Hematopoietic multipotent progenitor cell treated with erythropoietin and hydrocortisone succinate and interleukin-3 and kit ligand, for 4 days (in vitro differentiated cells): ENCODE measurements at places on chromosomes 5 and 9.

GRCh38 chr9:73153793-73154227 is 2.1 kb downstream of the ANXA1 start:
- DNase-seq, result peak; percentile 41

- DNase-seq, result no peak
Observed at GRCh38 chr9:84780385-84780784, 110.9 kb downstream of the NTRK2 start.

DNA sequence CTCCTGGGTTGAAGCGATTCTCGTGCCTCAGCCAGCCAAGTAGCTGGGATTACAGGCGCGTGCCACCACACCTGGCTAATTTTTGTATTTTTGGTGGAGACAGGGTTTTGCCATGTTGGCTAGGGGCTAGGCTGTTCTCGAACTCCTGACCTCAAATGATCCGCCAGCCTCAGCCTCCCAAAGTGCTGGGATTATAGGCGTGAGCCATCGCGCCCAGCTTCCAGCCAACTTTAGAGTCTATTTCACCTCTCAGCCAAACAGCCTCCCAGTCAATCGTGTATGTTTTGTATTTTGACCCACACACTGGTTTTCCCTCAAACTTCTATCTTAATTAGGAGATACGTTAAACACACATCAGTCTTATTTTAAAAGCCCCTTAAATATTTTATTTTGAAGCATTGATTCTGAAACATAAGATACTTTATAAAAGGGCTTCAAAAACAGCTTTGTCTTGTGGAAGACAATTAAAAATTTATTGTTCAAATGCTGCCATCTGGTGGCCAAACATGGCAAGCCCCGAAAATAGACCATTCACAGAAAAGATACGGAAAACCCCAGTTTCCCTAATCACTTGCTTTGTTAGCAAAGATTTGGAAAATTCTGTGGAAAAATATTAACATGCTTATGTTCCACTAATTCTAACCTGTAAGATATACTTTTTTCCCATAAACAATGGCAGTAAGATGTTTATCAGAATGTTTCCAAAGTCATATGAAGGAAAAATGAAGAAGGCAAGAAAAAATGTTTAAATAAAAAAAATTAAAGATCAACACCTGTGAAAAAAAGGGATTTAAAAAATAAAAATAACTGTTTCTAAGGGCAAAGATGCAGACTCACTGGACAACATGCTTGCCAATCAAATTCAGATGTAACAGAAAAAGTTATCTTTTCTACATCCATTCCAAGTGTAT is 33.1 kb downstream of the APTX start:
- peak; percentile 72 for DNase-seq

DNA sequence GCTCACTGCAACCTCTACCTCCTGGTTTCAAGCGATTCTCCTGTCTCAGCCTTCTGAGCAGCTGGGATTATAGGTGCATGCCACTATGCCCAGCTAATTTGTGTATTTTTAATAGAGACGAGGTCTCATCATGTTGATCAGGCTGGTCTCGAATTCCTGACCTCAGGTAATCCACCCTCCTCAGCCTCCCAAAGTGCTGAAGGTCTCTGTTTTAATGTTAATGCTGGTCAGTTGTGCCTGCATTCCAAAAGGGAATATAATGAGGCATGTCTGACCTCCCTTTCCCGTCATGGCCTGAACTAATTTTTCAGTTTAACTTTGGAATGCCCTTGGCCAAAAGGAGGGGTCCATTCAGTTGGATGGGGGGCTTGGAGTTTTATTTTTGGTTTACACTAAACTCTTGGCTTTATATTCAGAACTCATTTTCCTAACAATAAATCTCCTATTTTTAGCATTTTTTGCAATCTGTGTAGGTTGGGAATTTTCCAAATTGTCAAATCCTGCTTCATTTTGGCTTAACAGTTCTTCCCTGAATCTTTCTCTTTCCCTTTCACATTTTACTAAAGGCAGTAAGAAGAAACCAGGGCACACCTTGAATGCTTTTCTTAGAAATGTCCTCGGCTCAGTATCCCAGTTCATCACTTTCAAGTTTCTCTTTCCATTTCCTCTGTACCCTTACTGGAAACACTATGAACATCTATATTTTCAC is 1175.5 kb downstream of the MAT2B start:
- DNase-seq, result no peak

DNA sequence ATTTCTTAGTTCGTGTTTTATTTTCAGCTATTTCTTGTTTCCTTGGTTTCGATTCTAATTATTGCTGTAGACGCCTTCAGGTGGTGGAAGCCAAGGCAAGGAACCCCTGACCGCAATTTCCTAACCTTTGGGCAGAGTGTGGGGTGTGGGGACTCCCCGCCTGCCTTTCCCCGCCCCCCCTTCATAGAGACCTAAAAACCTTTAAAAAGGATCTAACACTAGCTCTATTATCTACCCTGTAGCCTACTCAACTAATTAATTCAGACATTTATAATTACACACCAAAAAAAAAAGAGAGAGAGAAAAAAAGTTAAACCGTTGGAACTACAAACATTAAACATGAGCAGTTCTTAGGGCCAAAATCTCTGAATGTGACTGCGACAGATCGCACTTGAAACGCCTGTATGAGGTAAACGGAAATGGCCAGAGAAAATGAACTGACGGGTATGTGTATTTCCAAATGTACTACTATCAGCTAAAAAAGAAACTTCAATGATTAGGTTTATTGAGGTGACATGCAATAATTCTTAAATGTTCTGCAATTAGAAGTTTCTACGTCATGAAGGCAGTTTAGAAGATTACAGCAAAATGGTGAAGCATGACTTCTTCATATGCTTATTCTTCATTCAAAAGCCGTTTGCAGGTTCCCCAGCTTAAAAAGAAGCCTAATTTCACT is 19.0 kb upstream of the FER start:
- peak; percentile 54 for DNase-seq

DNA sequence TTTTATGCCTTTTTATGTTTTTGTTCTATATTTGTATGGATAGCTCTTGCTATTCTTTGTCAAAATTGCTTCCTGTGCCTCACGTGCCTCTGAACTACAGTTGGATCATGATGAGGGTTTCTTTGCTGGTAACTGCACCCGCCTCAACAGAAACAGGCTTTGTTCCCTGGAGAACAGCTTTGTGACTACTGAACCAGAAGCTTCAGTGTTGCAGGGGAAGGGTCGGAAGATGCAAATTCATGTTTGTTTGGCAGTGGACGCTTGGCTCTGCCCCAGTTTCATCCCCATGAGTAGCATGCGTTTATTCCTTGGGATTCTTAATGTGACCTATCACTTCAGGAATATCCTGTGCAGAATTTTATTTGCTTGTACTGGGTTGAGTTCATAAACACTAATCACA is 959.1 kb upstream of the WWC1 start:
- no peak for DNase-seq

GRCh38 chr5:7615566-7616061 is 219.7 kb downstream of the ADCY2 start:
- no peak for DNase-seq

- DNase-seq, result no peak
Observed at GRCh38 chr9:114757395-114757794, 48.4 kb downstream of the TNFSF15 start.

DNA sequence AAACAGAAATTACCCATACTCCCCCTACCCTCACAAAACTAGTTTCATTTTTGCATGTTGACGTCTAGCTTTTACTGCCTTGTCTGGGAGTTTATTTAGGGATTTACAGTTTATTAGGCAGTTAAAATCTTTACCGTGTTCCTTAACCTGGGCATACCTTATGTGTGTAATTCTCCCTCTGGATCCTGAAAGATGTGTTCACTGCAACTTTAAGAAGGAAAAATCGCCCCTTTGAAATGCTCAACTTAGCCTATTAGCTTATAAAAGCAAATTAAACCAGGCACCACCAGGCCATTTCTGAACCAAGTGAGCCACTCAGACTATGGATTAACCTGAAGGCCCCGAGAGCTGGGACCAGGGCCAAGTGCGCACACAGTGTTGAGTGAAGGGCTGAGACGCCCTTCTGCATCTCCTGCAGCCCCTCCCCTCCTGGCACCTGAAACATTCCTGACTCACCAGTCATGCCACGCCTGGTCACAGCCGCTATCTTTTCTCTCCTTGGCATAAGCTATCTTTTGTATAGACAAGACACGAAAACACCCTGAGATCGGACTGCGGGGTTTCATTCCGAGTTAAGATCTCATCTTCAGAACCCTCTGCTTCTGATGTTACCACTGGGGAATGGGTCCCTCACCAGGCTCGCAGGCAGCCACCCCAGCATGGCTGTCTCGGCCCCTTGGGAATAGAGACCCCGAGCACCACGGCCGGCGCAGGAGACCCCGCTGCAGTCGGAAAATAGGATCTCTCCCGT is 111.9 kb downstream of the ROR2 start:
- no peak for DNase-seq

GRCh38 chr5:173762930-173763329 is 125.2 kb upstream of the CPEB4 start:
- peak; percentile 23 for DNase-seq

DNA sequence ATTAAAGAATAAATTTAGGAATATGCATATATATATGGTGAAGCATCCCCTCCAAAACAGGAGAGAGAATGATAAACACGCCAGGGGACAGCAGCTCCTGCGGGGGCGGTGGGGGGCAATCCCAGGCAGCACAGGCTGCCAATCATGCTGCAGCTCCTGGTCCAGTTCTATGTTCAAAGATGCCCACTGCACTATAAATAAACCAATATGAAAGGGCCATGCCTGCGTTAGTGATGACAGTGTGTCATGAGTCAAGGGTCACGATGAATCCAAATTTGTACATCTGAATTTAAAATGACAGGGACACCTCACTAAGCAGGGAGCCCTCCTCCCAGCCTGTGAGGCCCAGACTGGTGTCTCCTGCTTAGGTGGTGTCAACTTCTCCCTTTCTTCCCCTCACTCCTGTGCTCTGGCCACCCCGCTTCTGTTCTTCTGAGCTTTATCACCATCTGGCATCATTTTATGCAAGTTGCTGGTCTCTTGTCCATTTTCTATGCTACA is 153.9 kb downstream of the MED27 start:
- DNase-seq, result no peak

- DNase-seq, result peak; percentile 89
Observed at GRCh38 chr9:79883073-79883645, 311.4 kb downstream of the TLE4 start.

- no peak for DNase-seq
Observed at GRCh38 chr5:149416987-149417710, 38.1 kb upstream of the IL17B start.

DNA sequence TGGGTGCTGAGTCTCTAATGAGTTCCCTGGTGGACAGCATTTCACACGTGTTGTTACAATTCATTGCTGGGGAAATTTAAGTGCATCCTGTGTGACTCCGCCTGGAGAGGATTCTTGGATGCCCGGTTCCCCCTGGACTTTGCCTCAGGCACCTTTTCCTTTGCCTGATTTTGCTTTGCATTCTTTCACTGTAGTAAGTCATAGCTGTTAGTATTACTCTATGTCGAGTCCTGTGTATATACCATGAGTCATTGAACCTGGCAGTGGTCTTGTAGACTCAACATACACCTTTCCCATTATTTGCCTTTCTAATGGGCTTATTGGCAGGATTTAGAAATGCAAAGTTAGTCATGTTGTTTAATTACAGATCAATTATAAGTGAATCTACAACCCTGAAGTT is 81.9 kb upstream of the DHFR start:
- no peak for DNase-seq

- no peak for DNase-seq
Observed at GRCh38 chr5:148060309-148060708, 3.5 kb upstream of the SPINK5 start.

DNA sequence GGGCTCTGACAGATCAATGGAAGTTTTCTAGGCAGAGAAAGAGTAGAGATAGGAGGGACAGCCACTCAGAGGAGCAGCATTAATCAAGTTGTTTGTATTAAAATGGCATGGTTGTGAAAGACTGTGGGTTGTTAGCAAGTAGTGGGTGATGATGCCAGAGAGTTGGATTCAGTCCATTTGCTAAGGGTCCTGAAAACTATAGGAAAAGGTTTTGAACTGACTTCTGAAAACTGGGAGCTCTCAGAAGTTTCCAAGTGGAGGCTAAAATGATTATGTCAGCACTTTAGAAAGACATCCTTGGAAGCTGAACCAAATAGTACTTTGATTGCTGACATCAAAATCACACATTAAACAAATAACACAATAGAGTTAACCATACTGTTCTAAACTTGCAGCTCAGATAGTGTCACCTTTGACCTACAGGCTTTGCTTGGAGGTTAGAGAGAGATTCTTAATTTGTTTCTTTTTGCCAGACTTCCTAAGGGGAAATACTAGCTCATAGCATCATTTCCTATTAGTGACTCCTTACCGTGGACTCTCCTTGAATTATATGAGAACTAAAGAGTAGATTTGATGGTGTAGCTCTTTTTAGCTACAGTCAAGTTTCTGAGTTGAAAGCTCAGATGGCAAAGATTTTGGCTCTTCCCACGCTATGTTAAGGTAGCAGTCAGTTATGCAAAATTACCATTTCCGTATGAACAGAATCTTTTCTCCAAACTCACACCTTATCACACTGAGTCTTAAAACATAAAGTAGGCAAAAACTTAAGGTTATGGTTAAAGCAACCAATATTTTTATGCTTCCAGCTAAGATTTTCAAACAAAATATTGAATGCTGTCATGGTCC is 277.1 kb downstream of the NR3C1 start:
- DNase-seq, result no peak

- DNase-seq, result peak; percentile 84
Observed at GRCh38 chr9:108565651-108566378, 290.0 kb downstream of the ACTL7B start.

DNA sequence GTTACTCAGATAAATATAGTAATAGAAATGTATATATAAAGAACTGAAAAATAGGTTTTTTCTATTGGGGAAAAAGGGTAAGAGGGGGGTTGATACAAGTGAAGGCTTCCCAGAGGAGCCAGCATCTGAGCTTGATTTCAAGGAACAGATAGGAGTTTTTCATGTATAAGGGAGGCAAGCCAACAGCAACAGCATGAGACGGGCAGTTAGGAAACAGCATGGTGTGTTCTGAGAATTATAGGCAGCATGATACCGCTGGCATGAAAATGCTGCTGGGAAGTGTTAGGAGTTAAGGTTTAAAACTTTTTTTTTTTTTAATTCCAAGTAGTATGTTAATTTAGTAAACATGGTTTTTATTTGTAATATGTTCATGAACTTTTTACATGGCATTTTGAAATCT is 9.7 kb downstream of the CDC37L1 start:
- no peak for DNase-seq

- DNase-seq, result no peak
Observed at GRCh38 chr5:144436007-144436406, 265.3 kb downstream of the KCTD16 start.
